ENCODE measurements at places on chromosomes 6 and 20.
A peak's percentile ranks its signal among the peaks of the same experiment; 100 is the strongest.

- no peak for DNase-seq
These were observed 23.1 kb downstream of the IYD start for GRCh38 chr6:150391890-150392289.

DNA sequence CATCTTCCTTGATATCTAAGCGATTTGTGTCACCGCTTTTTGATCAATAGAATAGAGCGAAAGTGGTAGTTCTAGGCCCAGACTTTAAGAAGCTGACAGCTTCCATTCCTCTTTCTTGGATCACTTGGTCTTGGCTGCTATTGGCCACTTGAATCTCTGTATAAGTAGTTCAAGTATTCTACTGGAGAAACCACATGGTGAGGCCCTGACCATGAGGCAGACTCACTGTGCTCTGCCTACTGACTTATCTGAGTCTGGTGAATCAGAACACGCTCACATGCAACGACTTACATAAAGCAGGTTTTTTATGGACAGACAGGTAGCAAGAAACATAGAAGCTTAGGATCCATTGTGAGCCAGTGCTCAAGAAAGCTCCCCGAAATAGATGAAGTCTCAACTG, 27.0 kb downstream of the OLIG3 start:
- DNase-seq, result no peak

GRCh38 chr6:143059663-143060353, 881 bp upstream of the AIG1 start:
- no peak for DNase-seq

DNA sequence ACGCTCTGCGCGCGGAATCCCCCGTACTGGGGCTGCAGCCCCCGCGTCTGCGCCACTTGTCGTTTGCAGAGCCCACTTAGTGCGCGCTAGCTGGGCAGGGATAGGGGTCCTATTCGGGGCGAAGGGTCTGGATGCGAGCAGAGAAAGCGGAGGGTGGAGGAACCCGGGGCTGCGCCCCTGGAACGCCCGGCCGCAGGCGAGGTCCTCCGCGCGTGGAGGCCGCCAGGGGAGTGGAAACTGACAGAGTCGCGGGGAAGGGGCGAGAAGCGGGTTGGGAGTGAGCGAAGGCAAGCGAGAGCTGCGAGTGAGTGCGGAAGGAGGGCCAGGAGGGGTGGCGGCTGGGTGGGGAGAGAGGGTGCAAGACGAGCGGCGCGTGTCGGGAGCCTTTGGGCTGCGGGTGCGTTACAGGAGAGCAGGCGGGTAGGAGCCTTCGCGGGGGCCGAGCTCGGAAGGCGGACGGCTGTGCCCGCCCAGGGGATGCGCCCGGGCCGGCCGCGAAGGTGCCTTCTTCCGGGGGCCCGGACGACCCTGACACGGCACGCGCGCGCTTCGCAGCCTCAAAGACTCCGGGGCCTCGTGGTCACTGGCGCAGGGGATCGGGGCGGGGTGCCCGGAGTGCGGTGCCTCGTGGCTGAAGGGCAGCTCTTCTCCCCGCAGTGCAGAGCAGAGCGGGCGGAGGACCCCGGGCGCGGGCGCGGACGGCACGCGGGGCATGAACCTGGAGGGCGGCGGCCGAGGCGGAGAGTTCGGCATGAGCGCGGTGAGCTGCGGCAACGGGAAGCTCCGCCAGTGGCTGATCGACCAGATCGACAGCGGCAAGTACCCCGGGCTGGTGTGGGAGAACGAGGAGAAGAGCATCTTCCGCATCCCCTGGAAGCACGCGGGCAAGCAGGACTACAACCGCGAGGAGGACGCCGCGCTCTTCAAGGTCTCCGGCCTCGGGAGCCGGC, 1.2 kb downstream of the IRF4 start:
- no peak for DNase-seq

DNA sequence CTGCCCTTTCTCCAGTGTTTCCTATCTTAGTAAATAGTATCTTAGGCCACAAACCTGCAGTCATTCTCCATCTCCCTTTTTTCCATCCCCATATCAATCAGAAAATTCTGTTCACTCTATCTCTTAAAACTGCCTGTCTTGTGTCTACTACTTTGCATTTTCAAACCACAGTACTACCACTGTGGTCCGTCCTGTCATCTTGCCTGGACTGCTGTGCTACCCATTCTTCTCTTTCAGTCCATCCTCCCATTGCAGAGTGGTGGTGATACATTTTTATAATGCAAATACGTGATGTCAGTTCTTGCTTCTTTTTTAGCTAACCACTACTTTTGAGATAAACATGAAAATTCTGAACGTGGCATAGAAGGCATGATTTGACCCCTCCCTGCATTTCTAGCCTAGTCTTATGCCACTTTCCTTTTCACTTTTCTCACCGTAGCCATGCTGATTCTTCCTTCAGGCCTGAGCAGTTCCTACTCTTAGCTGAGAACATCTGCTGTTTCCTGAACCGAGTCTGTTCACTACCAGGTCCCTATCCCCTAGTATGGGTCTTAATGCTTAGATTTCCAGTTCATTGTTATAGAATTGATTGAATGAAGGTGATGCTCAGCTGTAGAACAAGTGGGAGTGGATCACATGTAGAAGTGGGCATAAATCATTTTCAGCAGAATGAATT, 13.8 kb downstream of the TBPL1 start:
- peak; percentile 16 for DNase-seq

DNA sequence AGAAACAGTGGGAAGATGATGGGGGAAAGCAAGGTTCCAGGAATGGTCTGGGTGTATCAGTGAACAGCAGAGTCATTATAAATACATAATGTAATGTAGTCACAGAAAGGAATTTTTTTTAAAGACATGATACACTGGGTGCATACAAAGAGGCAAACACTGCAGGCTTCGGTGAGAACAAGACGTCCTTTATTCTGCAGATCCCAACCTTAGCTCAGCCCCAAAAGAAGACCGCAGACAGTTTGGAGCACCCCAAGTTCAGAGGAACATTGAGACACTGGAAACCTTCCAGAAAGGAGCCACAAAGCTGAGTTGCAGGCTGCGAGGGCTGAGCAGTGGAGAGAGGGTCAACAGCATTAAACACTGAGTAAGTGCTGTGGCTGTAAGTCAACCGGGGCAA, 30.6 kb upstream of the FOXC1 start:
- no peak for DNase-seq

Measured in memory B cell (primary cell).